ENCODE measurements at places on chromosomes 5 and 9. TPM values are rescaled to one million over a fixed set of nuclear protein-coding genes. Genes with fewer than 3 reads are reported as not detected.

Gene SLC6A19
- polyA plus RNA-seq = not detected

Gene GABRP
- not detected for polyA plus RNA-seq

Gene SLC6A3
- polyA plus RNA-seq = not detected

Gene IFNA13
- polyA plus RNA-seq = not detected

Gene ZNF608
- 1.4 TPM for polyA plus RNA-seq

Gene SEMA5A
- polyA plus RNA-seq = 33.5 TPM

Gene FOXD4L3
- polyA plus RNA-seq = not detected
